ENCODE measurements at places on chromosomes 1 and 21.

DNA sequence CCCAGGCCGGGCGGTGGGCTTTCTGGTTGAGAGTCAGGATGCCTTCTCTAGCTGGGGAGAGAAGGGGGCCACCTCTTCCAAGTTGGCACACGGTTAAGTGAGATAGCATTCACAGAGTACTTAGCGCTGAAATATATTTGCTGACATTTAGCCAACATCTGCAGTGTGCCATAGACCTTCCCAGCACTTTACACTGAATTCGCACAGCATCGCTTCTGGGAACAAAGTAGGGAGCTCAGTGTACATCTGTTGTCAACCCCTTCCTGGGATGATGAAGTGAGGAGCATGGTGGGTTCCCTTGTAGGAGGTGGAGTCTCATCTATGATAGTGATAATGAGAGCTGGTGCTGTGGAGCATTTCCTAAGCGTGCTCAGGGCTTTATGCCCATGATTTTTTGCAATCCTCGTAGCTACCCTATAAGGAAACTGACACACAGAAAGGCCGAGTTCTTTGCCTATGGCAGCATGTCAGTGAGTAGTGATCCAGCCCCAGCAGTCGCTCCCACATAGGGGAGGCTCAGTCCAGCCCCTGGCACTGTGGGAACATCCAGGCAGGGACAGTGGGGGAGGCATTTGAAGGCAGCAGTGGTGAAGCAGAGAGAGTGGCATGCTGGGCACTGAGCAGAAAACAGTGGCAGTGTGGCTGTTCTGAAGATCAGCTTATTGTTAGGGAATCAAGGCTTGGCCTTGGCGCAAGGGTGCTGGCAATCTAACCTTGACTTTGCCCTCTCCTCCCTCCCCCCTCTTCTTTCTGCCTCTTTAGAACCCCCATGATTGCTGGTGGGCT lies 176.2 kb downstream of the PGBD5 start:
- DNase-seq: no peak

- no peak for DNase-seq
Measured at GRCh38 chr1:20974951-20975350, 187.8 kb upstream of the HP1BP3 start.

GRCh38 chr1:48230236-48230635 lies 7.7 kb downstream of the SLC5A9 start:
- DNase-seq: no peak

- no peak for DNase-seq
Measured at GRCh38 chr1:29854700-29855276, 618.5 kb downstream of the PTPRU start.

DNA sequence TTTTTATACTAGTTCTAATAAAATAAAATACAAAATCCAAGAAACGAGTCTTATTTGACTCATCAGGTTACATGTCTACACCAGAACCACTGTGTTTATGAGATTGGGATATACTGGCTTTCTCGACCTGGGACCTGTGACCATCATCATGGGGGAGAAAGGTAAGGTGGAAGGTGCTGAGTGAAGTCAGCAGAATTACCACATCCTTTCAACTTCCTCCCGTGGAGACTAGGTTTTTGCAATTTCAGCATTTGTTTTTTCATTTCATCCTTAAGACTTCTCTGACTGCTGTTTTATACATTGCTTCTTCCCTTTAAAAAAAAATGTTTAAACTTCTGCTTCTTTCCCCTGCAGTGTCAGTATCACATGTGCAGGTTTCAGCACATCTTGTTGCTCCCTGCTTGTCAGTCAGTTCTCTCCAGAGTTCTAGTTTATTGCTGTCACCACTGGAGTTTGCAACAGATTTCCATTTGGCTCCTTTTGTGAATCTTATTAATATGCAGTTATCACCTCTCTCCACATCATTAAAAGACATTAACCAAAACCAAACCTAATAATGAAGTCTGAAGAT lies 60.4 kb upstream of the HAO2 start:
- no peak for DNase-seq

DNA sequence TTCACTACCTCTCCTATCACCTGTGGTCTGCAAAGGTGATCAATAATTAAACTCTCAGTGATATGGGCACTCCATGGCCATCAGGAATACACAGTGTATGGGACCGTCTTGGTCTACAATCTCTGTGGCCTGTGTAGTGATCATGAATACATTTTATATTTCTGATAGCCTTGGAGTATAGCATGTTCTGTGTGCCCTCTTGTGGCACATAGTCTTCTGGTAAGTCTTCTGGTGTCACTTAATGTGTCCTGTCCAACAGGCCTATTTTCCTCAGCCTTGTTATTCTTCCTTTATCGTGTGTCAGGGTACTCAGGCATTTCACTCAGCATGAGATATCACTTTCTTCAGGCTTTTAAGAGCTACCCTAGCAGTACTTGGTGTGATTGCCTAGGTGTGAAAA lies 393.6 kb downstream of the AGBL4 start:
- DNase-seq: no peak

- DNase-seq: no peak
Measured at GRCh38 chr1:56320464-56321149, 258.8 kb downstream of the PLPP3 start.

DNA sequence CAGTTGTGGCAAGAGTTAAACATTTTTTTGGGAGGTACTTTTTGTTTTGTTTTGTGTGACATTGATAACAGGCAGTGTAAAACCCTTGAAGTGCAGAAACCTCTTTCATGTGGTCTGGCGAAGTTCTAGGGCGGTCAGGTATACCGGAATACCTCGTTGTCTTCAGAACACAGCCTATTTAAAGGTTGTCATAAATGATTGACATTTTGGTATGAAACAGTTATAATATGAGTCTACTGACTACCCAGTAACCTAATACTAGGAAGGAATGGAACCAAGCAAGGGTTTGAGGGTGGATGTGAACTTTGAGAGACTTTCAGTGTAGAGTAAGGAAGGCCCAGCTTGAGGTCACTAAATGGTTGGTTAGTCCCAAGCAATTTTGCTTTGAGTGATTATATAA lies 40.5 kb downstream of the PATJ start:
- DNase-seq: no peak

DNA sequence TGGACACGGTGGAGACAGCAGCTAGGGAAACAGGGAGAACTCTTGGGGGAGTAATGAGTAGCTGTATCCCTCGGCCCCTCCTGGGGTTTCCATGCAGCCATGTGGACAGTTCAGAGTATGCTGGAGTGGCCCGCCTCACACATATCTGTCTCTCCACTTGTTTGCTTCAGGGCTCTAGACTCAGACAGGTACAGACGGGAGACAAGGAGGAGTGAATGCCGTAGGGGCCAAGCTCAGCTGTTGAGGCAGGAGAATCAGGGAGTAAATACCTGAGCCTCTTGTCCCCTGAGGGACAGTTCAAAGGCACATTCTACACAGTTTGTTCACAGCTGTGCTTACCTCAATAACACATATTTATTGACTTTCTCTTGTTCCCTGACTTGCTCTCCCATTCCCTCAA lies 7.7 kb upstream of the PTGFRN start:
- DNase-seq: no peak

GRCh38 chr1:47113178-47113577 lies 24.1 kb upstream of the CYP4A22 start:
- DNase-seq: no peak

DNA sequence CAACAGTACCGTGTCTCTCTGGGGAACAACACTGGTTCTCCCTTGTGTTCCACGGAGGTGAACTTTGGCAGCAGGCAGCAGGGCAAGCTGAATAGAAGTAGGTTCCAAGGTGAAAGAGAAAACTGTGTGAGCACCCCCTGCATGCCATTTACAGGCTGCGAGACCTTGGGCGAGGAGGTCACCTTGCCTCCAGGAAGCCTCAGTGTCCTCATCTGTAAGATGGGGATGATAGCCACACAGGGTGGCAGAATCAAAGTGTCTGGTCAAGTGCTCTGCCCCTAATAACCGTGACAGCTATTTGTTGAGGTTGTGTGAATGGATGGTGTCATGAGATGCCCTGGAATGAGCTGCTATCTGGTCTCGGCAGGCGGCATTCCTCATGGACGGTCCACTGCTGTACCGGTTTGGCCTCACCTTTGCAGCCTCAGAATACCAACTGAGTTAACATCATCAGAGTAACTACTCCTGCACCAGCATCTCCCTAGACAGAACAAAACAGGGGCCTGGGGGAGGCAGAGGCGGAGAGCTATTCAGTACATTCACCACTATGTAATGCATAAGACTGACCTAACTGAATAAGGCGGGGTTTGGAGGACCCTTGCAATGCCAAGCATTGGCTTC lies 7.4 kb upstream of the KLHDC7A start:
- no peak for DNase-seq

DNA sequence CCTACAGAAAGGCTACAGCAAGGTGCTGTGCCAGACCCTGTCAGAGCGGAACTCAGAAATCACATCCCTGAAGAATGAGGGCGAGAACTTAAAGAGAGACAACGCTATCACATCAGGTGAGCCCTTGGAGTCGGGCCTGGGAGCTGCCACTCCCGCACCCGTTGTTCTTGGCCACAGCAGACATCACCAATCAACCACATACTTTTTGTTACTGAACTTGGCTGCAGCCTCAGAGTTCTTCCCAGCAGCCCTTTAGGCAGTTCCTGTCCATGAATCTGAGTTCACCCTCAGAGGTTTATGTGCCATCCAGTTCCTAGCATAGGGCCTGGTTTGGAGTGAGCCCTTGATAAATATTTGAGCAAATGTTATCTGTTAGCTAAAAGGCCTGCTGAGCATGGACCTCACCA lies 61.6 kb downstream of the FHAD1 start:
- DNase-seq: no peak

Measured in HEK293T (cell line).